ENCODE measurements at places on chromosomes 13 and 19.

DNA sequence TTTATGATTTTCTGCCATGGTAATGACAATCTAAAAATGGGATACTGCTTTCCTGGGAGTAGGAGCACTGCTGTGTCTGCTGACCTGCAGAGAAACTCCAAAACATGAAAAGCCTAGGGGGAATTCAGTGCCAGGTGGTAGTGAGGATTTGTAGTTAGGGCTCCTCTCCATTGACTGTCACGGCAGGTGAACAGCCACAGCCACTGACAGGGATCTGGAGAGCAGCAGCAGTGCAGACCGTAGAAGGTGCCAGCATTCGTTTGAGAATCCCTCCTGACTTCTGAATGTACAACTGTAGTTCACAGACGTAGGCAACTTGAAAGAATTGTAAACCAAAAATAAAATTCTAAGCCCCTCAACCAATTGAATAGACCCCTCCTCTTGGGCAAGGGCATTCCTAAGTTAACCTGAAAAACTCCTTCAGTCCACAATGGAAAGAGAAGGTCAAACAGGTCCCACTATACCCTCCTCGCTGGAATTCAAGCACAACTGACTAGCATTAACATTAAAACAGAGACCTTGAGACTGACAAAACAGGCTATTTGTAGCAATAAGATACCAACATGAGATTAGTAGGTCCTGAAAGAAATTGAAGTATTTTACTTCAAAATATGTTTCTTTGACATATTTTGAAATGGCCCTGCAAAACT, 1328.8 kb downstream of the OLFM4 start:
- DNase-seq: no peak

GRCh38 chr19:28257396-28257795, 955.6 kb downstream of the UQCRFS1 start:
- DNase-seq: no peak

DNA sequence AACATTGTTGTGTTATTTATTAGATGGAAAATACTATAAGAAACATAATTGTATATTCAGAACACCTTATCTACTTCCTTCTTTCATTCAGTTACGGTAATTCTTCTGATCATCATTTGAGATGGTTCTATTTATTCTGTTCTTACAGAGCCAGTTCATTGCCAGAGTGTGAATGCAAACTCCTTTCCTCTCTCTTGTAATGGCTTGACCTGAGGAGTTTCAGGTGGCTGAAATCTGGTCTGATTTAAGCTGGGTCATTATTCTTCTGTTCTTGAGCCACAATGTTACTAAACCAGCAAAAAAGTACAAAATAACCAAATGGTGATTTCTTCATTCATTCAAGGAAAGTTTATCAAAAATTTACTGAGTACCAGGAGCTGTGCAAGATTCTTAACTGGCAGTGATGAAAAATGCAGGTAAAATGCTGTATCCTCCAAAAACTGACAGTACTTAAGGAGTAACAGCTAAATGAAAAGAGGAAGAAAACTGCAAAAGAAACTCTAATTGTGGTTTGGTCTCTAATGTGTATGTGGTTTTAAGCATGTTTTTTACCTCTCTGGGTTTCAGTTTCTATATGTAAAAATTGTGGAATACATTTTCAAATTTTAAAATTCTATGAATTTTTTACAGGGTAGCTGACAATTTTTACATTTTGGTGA, 182.4 kb upstream of the UFM1 start:
- DNase-seq: no peak

GRCh38 chr19:991174-991931, 7.2 kb downstream of the WDR18 start:
- DNase-seq: no peak
